ENCODE measurements at places on chromosomes 6 and 20. TPM values are rescaled to one million over a fixed set of nuclear protein-coding genes. Genes with fewer than 3 reads are reported as not detected.

Gene GPSM3
- total RNA-seq: 7.1 TPM

Gene PLA2G7
- total RNA-seq: 1.8 TPM

Gene CYP39A1
- 0.66 TPM for total RNA-seq

Gene ZNF512B
- 18.0 TPM for total RNA-seq

Gene DSP
- total RNA-seq: 71.6 TPM

Gene RIPOR2
- 0.44 TPM for total RNA-seq

Gene MYT1
- total RNA-seq: 0.29 TPM

Gene ZNF311
- 0.40 TPM for total RNA-seq

Gene EFCAB8
- total RNA-seq: not detected

Gene RREB1
- total RNA-seq: 26.0 TPM

Gene EMILIN3
- total RNA-seq: not detected

Gene TRIM31
- 0.11 TPM for total RNA-seq

GRCh38 chr6:25842526-25842925 is 10.7 kb upstream of the SLC17A1 start:
- H3K36me3 ChIP-seq: no peaks in the 10 kb centered on the region
- H3K27ac ChIP-seq: no peak overlapping the region
- H3K27me3 ChIP-seq: peaks cover 89% of the 10 kb centered on the region
- no peak for DNase-seq

DNA sequence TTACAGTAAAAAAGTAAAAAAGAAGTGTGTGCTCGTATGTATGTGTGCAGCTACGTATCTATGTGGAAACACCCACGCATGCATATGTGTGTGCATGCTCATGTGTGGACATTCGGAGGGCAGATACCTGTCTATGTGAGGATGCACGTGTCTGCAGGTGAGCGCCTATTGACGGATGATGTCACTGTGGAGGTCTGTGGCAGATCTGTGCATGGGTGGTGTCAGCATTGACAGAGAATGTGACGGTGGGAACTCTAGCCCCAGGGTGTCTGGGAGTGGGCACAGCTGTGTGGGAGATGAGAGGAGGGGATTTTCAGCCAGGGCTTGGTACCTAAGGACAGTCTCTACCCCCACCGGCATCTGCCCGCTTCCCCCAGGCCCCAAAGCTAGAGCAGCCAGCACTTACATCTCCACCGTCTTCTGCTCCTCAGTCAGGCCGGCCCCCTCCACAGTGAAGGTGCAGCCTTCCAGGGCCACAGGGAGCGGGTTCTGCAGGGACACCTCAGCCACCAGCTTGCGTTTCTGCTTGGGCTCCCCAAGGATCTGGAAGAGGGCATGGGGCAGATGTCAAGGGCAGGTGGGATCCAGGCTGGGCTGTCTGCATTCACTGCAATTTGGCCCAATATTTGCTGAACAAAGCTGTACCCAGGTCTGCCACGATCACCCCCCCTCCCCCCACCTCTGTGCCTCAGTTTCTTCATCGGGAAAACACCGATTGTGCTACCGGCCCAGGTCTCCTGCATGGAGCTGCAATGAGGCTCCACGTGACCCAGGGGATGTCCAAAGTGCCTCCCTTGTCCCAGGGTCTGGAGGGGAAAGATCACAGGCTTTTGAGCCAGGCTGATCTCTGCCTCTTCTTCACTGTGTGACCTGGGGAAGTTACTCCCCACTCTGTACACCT is 34.1 kb downstream of the TGM2 start:
- H3K4me1 ChIP-seq: peaks cover 55% of the 10 kb centered on the region
- no peak overlapping the region for H3K4me3 ChIP-seq
- no peak overlapping the region for H3K27ac ChIP-seq
- DNase-seq: no peak

DNA sequence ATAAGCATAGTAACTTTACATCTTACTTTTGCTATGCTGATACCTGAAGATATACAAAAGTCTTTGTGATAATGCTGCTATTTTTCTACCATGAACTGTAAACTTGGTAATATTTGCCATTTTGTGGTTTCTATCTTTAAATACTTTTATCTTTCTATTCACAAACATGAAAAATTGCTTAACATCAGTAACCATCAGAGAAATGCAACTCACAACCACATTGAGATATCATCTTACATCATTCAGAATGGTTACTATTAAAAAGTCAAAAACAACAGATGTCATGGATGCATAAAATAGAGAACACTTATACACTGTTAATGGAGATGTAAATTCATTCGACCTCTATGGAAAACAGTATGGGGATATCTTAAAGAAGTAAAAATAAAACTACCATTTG is 112.0 kb downstream of the TRDN start:
- no peaks in the 10 kb centered on the region for H3K4me1 ChIP-seq
- H3K4me3 ChIP-seq: no peak overlapping the region

DNA sequence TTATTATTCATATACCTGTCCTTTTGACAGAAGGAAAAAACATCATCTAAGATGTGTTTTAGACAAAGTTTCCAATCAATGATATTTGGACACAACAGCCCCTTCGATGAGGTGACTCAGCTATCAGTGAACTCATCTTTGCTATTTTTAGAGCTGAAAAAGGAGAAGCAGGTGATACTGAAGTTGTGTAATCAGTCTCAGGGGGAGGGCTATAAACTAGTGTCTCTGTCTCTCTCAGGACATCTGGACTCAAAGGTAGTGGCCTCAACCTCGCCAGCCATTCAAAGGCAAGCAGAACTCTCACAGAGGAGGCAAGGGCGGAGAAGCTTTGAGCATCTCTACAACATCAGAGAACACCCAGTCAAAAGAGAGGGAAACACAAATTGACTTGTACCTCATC is 135.4 kb downstream of the BFSP1 start:
- H3K4me1 ChIP-seq: no peaks in the 10 kb centered on the region
- no peak for DNase-seq
- peaks cover 83% of the 10 kb centered on the region for H3K27me3 ChIP-seq
- H3K36me3 ChIP-seq: no peaks in the 10 kb centered on the region
- no peak overlapping the region for H3K4me3 ChIP-seq

- DNase-seq: no peak
- H3K27me3 ChIP-seq: no peaks in the 10 kb centered on the region
- H3K36me3 ChIP-seq: no peaks in the 10 kb centered on the region
- H3K4me3 ChIP-seq: no peak overlapping the region
These were observed 116.8 kb downstream of the TFAP2B start for GRCh38 chr6:50935442-50935841.

- H3K4me1 ChIP-seq: no peaks in the 10 kb centered on the region
- no peaks in the 10 kb centered on the region for H3K36me3 ChIP-seq
- H3K4me3 ChIP-seq: no peak overlapping the region
- no peak for DNase-seq
- no peak overlapping the region for H3K27ac ChIP-seq
These were observed 614.3 kb upstream of the CDH4 start for GRCh38 chr20:60637801-60638200.

GRCh38 chr6:38843798-38844197 is 128.7 kb downstream of the DNAH8 start:
- no peak for DNase-seq
- H3K4me3 ChIP-seq: no peak overlapping the region
- H3K36me3 ChIP-seq: no peaks in the 10 kb centered on the region

GRCh38 chr6:156978948-156979347 is 201.8 kb downstream of the ARID1B start:
- no peaks in the 10 kb centered on the region for H3K36me3 ChIP-seq
- H3K27ac ChIP-seq: no peak overlapping the region
- no peak for DNase-seq

- H3K36me3 ChIP-seq: no peaks in the 10 kb centered on the region
- no peak for DNase-seq
- H3K27me3 ChIP-seq: no peaks in the 10 kb centered on the region
- H3K27ac ChIP-seq: no peak overlapping the region
- H3K4me3 ChIP-seq: no peak overlapping the region
These were observed 159.3 kb downstream of the PREX1 start for GRCh38 chr20:48668451-48668946.

DNA sequence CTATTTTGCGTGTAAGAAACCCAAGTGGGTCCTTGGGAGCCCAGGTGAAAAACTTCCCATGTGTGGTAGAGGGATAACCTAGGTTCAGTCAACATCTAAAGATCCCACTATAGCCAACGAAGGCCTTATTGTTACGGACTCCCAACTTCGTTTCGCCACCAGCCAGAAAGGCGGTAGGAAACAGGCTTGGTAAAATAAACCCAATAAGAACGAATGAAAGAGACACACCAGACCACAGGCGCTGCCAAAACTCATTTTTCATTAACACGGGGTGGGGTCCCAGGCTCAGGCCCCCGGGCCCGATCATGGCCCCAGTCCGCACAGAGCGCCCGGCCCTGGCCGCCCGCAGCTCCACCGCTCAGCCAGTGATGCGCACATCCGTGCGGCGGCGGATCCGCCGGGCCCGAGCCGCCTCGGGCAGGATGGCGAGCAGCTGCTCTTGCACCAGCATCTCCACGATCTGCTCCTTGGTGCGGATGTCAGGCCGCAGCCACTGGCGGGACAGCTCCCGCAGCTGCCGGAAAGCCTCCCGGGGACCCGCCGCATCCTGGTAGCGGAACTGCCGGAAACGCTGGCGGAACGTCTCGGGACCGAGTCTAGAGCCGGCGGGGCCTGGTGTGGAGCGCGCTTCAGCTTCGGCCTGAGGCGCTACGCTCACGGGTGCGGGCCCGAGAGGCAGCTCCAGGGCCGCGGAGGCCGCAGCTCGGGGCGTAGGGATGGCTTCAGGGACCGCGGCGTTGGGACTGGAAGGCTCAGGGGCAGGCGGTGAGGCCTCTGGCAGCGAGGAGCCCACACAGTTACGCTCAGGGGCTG is 709 bp downstream of the SCAND1 start:
- no peaks in the 10 kb centered on the region for H3K27me3 ChIP-seq
- peaks cover 13% of the 10 kb centered on the region for H3K4me1 ChIP-seq
- H3K27ac ChIP-seq: peak overlapping the region; percentile 93
- peak; percentile 24 for DNase-seq

GRCh38 chr20:25318471-25319240 is 70.8 kb downstream of the PYGB start:
- H3K4me1 ChIP-seq: peaks cover 12% of the 10 kb centered on the region
- H3K4me3 ChIP-seq: no peak overlapping the region
- no peaks in the 10 kb centered on the region for H3K36me3 ChIP-seq

- no peak overlapping the region for H3K4me3 ChIP-seq
- H3K27ac ChIP-seq: no peak overlapping the region
- no peaks in the 10 kb centered on the region for H3K27me3 ChIP-seq
These were observed 5.3 kb upstream of the SCUBE3 start for GRCh38 chr6:35208419-35208818.

- no peak for DNase-seq
- no peaks in the 10 kb centered on the region for H3K4me1 ChIP-seq
- H3K4me3 ChIP-seq: no peak overlapping the region
These were observed 151.8 kb upstream of the HEY2 start for GRCh38 chr6:125597411-125598253.

GRCh38 chr6:87213364-87213763 is 58.0 kb downstream of the ZNF292 start:
- H3K27me3 ChIP-seq: no peaks in the 10 kb centered on the region
- peak overlapping the region; percentile 11 for H3K27ac ChIP-seq
- H3K36me3 ChIP-seq: peaks cover 16% of the 10 kb centered on the region
- H3K4me3 ChIP-seq: no peak overlapping the region
- peak; percentile 35 for DNase-seq

GRCh38 chr6:28751963-28752350 is 171.8 kb downstream of the TRIM27 start:
- H3K4me1 ChIP-seq: peaks cover 5% of the 10 kb centered on the region
- H3K36me3 ChIP-seq: no peaks in the 10 kb centered on the region
- no peak overlapping the region for H3K27ac ChIP-seq

- peaks cover 34% of the 10 kb centered on the region for H3K4me1 ChIP-seq
- peak within 1 kb of the TSS; percentile 76 for H3K4me3 ChIP-seq
- no peaks in the 10 kb centered on the region for H3K27me3 ChIP-seq
- peak; percentile 92 for DNase-seq
These were observed at the start of gene CDKN1A for GRCh38 chr6:36678488-36679042. Gene CDKN1A, plus strand, starts transcription at chr6:36678714. Its CDS starts 5,388 bp downstream, at chr6:36684102.

DNA sequence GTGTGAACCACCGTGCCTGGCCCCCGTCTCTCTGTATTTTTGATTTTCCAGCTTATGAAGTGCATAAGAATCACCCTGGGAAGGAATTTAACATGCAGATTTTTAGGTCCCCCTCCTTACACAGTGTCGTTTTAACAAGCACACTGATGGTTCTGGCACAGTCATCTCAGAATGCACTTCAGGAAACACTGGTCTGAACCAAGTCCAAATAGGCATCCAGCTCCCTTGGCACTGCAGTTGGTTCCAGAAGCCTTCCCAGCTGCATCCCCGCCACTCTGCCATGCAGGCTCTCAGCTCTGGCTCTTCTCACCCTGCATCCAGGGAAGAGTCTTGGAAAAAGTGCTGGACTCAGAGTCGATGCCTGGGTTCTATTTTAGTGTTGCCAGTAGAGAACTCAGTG is 20.1 kb downstream of the RIPOR2 start:
- H3K27me3 ChIP-seq: peaks cover 12% of the 10 kb centered on the region
- DNase-seq: no peak
- no peak overlapping the region for H3K4me3 ChIP-seq
- H3K27ac ChIP-seq: no peak overlapping the region
- H3K4me1 ChIP-seq: peaks cover 6% of the 10 kb centered on the region
- no peaks in the 10 kb centered on the region for H3K36me3 ChIP-seq

DNA sequence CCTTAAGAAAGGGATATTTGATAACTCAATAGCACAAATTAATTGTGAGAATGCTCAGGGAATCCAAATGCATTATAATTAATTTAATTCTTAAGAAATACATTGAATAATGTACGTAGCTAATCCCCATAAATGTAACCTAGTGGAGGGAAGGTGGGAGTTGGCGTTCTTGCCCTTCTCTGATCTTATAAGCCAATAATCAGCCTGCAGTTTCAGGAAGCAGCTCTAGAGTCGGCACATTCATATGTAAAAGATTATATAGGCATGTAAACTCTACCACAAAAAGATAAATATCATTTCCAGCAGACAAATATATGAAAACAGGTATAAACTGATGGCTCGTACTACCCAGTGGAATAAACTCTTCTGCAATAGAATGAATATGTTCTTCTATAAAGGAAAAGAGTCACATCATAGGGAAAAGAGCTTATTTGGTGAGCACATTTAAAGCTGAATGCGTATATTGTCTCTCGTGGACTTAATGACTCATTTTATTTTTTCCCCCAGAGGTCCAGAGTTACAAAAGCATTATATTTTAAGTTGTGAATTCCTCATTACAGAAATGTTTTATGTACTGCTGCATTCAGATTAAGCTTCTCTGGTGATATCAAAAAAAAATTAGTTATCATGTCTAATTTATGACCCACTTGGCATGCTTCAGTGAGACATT is 112.2 kb downstream of the TFAP2A start:
- no peak for DNase-seq
- no peak overlapping the region for H3K4me3 ChIP-seq
- peaks cover 24% of the 10 kb centered on the region for H3K4me1 ChIP-seq
- no peaks in the 10 kb centered on the region for H3K27me3 ChIP-seq
- H3K27ac ChIP-seq: no peak overlapping the region

DNA sequence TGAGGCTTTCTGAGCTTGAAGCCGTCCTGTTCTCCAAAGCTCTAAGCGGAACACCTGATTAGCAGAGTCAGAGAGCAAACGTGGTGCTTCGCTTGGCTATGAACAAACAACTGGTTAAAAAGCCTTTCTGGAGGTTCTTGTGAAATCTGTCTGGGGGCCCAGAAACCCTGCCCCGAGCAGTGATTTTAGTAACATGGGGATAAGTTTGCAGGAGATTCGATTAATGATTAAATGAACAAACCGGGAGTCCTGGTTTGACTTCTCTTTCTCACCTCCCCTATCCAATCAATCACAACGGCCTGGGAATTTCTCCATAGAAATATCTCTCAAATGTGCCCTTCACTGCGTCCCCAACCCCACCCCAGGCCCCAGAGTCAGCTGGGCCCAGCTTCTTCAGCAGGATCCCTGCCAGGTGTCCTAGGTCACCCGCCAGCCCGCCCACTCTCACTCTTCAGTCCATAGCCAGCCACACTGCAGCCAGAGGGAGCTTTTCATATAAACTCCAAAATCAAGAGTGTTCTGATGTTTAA is 43.6 kb downstream of the ZDHHC14 start:
- H3K4me1 ChIP-seq: peaks cover 17% of the 10 kb centered on the region
- no peaks in the 10 kb centered on the region for H3K36me3 ChIP-seq
- DNase-seq: no peak
- no peaks in the 10 kb centered on the region for H3K27me3 ChIP-seq
- no peak overlapping the region for H3K27ac ChIP-seq
